ENCODE measurements at places on chromosomes 2 and 18.
A peak's percentile ranks its signal among the peaks of the same experiment; 100 is the strongest.

- DNase-seq, result no peak
Observed at GRCh38 chr2:30288561-30288960, 57.2 kb downstream of the LBH start.

DNA sequence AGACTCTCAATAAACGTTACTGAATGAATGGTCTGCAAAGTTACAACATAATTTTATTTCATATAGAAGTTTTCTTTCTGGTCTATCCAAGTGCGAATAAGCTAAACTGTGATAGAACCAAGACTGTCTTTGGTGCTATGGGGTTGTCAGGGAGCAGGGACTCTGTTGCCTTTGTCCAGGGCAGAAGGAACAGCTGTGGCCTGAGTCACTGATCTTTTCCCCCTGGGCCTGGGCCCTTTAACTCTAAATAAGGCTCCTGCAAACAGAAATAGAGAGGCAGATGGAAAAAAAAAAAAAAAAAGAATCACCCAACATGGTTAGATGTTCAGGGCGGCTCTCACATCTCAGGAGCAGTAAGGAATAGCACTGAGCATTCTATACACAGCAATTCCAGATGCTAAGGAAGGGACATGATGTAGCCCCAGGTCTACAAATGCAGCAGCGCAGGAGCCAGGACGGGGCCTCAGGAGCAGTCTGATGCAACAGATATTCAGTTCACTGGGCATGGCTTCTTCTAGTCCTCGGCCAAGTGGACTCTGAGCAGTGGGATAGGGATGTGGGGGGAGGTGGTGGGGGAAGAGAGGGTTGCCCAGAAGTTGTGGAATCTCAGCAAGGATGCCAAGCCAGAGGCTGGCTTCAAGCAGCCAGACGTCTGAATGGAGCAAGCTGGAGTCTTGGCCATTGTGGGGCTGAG lies 247.1 kb upstream of the SIX2 start:
- no peak for DNase-seq

GRCh38 chr18:71597219-71597618 lies 946.9 kb downstream of the CBLN2 start:
- no peak for DNase-seq

GRCh38 chr2:38436227-38436664 lies 59.2 kb upstream of the ATL2 start:
- no peak for DNase-seq

DNA sequence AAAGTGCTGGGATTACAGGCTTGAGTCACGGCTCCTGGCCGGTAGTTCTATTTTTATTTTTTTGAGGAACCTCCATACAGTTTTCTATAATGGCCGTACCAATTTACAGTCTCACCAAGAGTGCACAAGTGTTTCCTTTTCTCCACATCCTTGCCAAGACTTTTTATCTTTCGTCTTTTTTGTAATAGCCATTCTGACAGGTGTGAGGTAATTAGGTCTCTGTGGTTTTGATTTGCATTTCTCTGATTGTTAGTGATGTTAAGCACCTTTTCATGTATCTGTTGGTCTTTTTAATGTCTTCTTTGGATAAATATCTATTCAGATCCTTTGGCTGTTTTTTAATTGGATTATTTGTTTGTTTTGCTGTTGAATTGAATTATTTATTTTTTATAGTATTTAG lies 9.3 kb downstream of the ARMC9 start:
- DNase-seq, result no peak

GRCh38 chr2:195613922-195614321 lies 43.1 kb upstream of the SLC39A10 start:
- DNase-seq, result no peak

- DNase-seq, result no peak
Observed at GRCh38 chr18:31041271-31042083, 1.1 kb downstream of the DSC3 start.

DNA sequence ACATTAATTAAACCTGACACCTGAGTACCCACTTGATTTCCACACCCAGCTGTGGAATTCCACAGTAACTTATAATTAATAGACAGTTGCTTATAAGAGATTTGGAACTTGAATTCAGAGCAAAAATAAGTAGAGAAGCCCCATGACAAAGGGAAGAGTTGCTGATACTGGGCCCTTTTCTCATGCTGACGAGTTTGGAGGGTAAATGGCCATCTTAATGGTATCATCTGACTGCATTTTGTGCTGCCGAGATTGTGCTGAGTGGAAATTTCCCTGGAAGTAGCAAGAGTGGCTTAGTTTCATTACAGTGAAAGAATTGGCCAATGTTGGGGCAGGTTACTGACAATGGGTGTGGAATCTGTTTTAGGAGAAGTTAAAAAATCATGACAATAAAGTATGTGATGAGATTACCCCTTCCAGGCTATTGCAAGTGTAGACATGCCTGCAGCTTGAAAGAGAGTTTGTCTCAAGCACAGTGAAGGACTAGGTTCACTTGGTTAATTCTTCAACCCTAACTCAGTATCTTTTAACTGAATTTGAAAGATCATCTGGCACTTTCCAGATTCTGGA lies 49.9 kb downstream of the VSNL1 start:
- no peak for DNase-seq

DNA sequence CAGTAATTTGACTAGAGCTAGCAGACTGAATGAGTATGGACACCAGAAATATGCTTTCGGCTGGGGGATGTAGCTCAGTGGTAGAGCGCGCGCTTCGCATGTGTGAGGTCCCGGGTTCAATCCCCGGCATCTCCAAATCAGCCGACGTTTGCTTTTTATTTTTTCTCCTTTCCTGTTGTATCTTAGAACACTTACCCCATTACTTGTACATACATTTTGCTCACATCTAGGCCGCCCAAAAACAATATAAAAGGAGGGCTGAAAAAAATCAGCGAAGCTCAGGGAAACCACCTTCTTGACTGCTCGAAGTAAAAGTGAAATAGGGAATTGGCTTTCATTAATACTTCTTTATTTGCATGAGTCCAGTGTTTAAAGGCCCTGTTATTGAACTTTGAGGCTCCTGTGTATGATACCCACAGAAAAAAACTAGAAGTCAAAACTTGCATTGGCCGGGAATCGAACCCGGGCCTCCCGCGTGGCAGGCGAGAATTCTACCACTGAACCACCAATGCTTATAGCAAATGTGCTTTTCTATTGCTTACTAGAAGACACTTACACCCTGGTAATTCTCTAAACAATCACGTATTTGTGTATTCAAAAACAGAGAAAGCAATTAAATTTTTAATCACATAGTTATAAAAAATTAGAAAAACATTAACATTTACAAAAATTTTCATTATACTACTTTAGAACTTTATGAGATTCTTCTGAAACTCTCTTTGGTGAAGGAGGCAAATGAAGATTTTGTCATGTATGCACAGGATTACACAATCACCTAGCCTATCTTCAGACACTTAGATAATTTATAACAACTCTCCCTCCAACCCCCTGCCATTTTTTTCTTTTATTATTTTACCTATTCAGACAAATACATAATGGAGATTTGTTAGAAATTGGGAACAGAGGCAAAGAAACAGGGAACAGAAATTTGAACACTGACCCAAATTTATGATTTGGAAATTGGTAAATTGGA lies 35.2 kb upstream of the GPD2 start:
- DNase-seq, result peak; percentile 70

DNA sequence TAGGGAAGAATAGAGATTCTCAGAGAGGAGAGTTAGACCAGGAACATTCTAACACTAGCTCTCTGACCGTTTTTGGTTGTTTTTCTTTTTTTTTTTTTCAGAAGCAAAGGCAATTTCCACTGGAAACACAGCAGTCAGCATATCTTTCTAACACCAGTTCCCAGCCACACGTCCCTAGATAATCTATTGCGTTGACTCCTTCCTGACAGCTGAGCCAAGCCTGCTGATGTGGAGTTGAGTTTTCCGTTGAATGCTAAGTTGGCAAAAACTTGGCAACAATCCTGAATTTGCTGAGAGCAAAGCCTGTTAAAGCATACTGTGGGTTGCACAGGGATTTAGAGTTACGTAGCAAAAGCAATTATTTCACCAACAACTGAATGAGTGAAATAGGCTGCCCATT lies 19.3 kb downstream of the GAD1 start:
- DNase-seq, result no peak

GRCh38 chr2:48144777-48145176 lies 238.5 kb upstream of the FBXO11 start:
- DNase-seq, result no peak

DNA sequence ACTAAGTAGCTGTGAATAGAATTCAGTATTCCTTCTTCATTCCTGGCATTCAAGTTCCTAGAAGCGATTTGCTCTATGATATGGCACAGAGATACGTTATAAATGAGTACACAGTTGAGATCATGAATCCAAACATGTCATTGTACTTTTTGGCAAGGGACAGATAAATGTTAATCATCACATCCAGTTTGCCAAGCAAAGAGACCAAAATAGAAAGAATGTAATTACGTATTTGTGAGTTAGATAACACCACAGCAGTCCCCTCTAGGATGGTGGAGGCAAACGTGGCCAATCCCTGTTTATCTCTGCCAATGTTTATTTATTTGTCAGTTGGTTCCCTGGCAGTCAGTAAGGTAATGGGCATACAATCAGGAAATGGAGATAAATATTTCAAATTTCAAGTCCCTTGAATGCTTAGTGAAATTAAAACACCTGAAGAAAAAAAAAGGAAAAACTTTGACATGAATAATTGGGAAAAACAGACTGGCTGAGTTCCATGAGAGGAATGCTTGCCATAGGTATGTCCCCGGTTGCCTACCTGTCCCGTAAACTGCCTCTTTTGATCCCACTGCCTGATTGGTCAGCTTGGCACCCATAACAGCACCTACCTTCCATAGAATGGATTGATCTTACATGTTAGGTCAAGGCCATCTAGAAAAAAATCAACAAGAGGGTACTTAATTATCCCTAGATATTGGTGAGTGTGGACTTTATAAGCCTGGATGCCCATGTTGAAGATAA lies 451.1 kb upstream of the NETO1 start:
- no peak for DNase-seq

- DNase-seq, result no peak
Observed at GRCh38 chr2:60608679-60609078, 55.2 kb upstream of the BCL11A start.

GRCh38 chr2:167331636-167332232 lies 443.5 kb downstream of the XIRP2 start:
- DNase-seq, result no peak

- no peak for DNase-seq
Observed at GRCh38 chr2:66041902-66042657, 392.8 kb upstream of the MEIS1 start.

DNA sequence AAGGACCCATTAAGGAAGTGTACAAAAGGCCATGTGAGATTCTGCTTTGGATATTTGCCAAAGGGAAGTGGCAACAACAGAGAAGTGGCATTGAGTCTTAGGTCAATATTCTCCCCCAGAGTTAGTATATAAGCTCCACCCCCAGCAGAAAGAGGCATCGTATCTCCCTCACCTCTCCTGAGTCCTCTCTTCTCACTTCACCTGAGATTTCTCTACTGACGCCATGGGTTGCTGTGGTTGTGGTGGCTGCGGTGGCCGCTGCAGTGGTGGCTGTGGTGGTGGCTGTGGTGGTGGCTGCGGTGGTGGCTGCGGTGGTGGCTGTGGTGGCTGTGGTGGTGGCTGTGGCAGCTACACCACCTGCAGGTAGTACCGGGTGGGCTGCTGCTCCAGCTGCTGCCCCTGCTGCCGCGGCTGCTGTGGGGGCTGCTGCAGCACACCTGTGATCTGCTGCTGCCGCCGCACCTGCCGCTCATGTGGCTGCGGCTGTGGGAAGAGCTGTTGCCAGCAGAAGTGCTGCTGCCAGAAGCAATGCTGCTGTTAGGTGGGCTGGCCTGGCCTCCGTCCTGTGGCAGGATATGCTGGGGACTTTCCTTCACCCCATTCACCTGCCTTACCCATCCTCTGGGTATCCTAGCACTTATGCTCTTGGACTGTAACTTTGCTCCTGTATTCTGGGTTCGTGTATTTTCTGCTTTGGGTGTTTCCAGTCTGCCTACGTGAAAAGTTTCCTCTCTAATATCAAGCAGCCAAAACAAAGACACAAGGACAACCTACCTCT lies 5.9 kb downstream of the SCYGR3 start:
- peak; percentile 8 for DNase-seq

DNA sequence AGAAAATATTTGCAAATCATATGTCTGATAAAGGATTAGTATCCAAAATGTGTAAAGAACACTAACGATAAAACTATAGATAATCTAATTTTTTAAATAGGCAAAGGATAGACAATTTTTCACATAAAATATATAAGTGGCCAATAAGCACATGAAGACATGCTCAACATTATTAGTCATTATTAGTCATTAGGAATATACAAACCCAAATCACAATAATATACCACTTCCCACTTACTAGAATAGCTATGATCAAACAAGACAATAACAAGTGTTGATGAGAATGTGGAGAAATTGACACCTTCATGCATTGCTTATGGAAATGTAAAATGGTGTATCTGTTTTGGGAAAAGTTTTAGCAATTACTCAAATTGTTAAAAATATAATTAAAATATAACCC lies 12.6 kb upstream of the MAP2 start:
- no peak for DNase-seq

DNA sequence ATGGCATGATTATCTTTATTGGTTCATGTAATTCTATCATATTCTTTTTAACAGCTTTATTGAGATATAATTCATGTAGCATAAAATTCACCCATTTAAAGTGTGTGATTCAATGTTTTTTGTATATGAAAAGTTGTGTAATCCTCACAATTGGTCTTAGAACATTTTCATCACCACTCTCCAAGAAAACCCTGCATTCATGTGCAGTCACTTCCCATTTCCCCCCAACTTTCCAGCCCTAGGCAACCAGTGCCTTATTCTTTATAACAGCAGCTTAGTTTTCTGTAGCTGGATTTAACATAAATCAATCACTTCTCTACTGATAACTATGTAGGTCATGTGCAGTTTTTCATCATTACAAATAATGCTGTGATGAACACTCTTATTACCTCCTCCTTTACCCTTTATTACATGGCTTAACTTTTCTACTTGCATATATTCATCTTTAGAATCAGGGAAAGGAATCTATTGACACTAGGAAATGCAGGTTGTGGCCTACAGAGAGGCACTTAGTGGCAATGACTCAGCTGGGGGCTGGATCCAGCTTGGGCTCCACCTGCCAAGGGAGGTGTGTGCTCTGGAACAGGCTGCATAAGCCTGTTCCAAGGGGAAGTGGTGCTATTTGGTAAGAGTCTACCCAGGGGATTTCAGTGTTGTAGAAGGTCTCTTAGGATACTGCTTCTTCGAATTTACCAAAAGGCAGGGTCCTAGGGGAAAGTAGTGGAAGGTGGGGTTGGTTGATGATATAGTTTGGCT lies 89.1 kb downstream of the ETAA1 start:
- no peak for DNase-seq

GRCh38 chr18:13120983-13121441 lies 97.5 kb upstream of the LDLRAD4 start:
- DNase-seq, result no peak
